ENCODE measurements at places on chromosomes 13 and 19. TPM values are rescaled to one million over a fixed set of nuclear protein-coding genes. Genes with fewer than 3 reads are reported as not detected.

RNASEH2B gene
- 53.5 TPM for total RNA-seq

FUT3 gene
- total RNA-seq: 0.41 TPM

KLF2 gene
- 54.6 TPM for total RNA-seq

ZNF576 gene
- 9.4 TPM for total RNA-seq

ZNF737 gene
- 49.7 TPM for total RNA-seq

LSR gene
- 59.6 TPM for total RNA-seq

ZNF534 gene
- total RNA-seq: 0.47 TPM

CEACAM20 gene
- not detected for total RNA-seq

ZNF180 gene
- total RNA-seq: 15.0 TPM

FXYD1 gene
- 19.7 TPM for total RNA-seq

ZNF582 gene
- total RNA-seq: 4.8 TPM

PGLYRP1 gene
- 9.9 TPM for total RNA-seq

FFAR2 gene
- 1.5 TPM for total RNA-seq

CYP4F8 gene
- total RNA-seq: not detected

VAV1 gene
- total RNA-seq: 6.5 TPM

PSG11 gene
- total RNA-seq: not detected

ZNF606 gene
- total RNA-seq: 47.6 TPM

NLRP12 gene
- total RNA-seq: 1.5 TPM

PRR12 gene
- total RNA-seq: 17.0 TPM

RGCC gene
- total RNA-seq: 33.2 TPM

RFPL4AL1 gene
- total RNA-seq: 0.41 TPM

TRPC4 gene
- 5.0 TPM for total RNA-seq

BEST2 gene
- total RNA-seq: not detected

KLK14 gene
- total RNA-seq: 0.18 TPM

SLAIN1 gene
- total RNA-seq: 14.8 TPM

Data from metanephros (tissue), 2 donors.